ENCODE measurements at places on chromosomes 11 and 22.

DNA sequence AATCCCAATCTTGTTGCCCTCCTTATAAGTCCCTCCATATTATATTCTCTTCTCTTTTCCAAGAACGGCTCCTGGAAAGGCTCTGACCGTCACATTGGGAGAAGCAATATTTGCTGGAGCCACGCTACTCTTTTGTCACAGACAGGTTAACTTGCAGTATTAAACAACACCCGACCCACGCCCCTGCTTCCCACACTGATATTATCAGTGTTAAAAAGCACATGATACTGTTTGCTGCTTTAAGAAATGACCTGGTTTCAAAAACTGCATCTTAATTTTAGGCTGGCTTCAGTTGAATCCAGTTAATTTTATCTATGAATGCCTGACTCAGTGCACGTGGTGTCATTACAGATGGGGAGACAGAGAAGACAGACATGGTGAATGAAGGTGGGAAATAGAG lies 3.1 kb downstream of the FLI1 start:
- DNase-seq, result no peak

GRCh38 chr11:83480811-83481210 lies 194.6 kb upstream of the CCDC90B start:
- no peak for DNase-seq

DNA sequence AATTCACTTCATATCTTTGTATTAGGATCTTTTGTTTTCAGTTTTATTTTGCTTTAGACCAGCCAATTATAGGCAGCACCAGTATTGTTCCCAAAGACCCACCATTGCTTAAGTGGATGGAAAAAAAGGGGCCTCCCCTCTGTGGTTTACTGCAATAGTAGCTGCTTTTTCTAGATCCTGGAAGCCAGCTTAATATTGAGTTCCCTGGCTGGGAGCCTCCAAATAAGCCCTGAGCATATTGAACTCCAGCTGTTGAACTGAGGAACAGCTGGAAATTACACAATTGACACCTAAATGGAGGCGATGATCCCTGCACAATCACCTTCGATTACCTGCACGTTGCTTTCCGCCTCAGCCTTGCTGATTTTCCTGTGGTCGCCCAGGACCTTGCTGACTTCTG lies 576.0 kb downstream of the SOX6 start:
- no peak for DNase-seq

DNA sequence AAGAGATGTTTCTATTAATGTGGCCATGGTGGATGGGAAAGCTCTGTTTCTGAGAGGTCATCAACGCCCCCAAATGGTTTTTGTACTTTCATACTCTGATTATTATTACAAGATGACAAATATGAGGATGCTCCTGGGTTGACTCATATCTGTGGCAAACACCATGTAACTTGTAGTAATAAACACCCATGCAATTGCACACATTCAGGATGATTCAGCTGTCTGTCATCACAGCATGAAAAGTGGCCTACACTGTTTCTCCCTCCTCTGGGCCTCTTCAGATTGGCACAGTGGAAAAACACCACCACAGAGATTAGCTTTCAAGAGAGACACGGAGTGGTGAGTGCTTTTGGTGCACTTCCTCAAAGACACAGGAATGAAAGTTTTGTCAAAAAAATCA lies 85.4 kb downstream of the MTNR1B start:
- DNase-seq, result no peak

GRCh38 chr11:122627745-122628144 lies 27.8 kb upstream of the UBASH3B start:
- DNase-seq, result no peak

- DNase-seq, result no peak
Measured at GRCh38 chr11:74007691-74008372, 1.1 kb downstream of the UCP3 start.

- no peak for DNase-seq
Measured at GRCh38 chr11:65657426-65657825, 5.3 kb downstream of the RELA start.

DNA sequence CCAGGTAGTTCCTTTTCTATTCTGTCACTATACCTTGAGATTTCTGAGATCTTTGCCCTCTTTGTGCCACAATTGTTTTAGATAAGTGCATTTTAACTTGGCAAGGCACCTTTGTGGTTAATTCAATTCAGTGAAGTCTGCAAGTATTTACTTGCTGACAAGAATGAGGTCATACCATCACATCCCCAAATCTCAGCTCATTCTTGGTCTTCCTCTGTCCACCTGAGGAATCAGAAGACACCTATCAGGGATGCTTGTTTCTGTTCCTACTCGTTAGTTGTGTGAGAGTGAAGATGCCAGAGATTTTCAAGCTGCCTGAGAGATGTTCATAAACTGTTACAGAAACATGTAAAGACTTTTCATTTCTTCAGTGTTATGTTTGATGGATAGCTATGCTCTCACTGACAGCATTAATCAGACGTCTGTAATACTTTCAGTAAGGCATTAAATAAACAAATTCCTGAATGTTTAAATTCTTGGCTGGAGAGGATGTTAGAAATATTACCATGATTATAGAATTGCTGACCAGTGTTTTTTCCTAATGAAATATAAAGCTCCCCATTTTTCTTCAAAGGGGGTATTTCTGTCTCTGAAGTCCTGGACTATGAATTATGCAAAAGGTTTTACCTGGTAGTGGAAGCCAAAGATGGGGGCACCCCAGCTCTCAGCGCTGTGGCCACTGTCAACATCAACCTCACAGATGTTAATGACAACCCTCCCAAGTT lies 135.0 kb upstream of the MTNR1B start:
- no peak for DNase-seq

DNA sequence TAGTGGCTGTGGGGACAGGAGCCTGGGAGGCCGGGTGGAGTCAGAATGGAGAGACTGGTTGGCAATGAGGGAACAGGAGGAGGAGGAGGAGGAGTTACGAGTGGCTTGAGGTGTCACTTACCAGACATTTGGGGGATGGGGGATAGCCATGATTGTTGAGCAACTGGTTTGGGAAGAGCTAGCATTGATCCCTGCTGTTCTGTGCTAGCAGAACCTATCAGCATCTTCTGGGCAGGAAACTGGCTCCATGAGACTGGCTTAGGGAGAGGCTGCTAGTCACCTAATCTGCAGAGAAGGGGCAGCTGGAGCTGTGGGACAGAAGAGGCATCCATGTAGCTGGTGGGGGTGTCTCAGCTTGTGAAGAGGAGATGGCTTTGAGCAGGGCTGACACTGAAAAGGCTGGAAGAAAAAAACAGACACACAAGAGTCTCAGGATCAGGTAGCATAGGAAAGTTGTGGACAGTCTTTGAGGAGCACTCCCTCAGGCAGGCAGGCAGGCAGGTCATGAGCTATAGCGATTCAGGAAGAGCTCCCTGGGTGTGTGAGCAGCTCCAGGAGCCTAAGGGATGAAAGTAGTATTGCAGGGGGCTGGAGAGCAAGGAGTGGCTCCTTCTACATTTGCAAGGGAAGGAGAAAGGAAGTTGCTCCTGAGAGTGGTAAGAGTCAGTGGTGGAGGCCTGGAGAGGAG lies 22.3 kb downstream of the PIK3IP1 start:
- DNase-seq, result no peak

DNA sequence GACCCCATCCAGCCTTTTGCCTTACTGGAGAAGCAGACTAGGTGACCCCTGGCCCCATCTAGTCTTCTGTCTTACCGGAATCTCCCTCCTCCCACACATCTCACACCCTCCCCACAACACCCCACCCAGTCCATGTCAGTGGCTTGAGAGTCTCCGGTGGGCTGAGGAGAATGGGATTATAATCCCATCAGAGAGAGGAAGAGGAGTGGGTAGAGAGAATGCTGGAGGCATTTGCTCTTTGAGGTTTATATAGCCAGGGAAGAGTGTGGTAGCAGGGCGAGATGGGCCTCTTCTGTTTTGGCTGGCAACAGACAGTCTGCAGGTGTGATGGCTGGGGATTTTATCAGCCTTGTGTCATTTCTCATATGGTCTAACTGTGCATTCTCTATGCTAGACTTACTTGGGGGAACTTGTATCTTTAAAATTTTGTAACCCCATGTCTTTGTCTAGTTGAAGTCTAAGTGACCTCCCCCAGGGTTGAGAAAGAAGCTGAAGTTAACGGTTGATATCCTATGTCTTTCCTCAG lies 50.3 kb downstream of the GRAMD1B start:
- no peak for DNase-seq

DNA sequence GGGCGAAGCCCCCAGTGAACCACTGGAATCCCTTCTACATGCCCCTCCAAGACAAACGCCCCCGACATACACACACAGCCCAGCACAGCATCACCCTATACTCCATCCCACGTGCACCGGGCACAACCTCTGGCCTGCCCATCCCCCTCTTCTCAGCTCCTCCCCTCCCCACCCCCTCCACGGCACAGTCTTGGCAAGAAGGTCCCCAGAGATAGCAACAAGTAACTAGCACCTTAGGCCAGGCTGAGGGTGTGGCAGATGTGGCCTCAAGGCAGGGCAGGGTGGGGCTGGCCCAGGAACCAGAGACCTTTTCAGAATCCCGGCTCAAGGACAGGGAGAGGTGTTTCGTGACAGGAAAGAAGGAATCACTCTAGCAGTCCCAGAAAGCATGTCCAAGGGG lies 54.3 kb downstream of the CYTH4 start:
- no peak for DNase-seq

DNA sequence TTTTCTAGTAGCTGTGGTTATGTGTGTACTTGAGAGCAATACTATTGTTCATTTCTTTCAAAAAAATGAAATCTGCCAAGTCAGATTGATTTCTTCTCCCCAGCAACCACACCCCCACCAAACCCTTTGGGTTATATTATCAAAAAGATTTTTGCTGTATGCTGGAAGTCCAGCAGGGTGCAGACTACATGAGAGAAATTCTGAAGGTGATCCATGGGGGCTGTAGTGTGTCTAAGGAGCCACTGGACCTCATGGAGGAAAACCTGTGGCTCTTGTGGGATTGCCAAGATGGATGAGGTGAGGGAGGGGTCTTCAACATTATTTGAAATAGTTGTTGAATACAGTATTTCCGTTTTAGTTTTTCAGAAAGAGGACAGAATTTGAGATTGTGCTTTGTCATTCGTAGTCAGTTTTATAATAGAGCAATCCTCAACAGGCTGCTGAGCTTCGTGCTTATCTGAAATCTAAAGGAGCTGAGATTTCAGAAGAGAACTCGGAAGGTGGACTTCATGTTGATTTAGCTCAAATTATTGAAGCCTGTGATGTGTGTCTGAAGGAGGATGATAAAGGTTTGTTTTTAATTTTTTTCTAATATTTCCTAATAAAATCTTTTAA lies 3.1 kb downstream of the EIF3M start:
- no peak for DNase-seq

GRCh38 chr11:106493751-106494150 lies 416.3 kb downstream of the AASDHPPT start:
- no peak for DNase-seq

GRCh38 chr11:20193307-20193706 lies 33.0 kb upstream of the DBX1 start:
- DNase-seq, result no peak

DNA sequence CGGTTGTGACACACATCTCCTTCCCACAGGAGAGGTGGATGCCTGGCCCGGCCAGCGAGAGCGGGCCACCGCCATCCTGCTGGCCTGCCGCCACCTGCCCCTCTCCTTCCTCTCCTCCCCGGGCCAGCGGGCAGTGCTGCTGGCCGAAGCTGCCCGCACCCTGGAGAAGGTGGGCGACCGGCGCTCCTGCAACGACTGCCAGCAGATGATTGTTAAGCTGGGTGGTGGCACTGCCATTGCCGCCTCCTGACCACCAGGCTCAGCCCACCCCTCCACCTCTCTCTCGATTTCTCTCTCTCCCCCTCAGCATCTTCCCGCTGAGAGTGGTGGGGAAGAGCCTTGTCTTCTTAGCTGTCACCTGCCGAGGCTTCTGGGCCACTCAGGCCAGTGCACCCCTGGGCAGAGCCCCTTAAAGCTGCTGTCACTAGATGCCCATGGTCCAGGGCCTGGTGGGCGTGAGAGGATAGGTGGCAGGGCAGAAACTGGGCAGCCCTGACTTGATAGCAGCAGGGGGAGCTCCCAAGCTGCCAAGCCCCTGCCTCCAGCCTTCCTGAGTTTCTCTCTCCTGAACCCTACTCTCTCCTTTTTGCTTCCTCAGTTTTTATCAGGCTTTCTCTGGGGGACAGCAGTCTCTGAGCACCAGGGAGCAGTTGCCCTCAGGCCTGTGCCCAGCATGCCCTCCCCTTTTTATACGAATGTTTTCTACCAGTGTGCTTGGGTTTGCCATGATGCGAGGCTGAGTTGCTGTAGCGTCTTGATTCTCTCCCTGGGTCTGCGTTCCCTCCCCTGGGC lies 9.3 kb downstream of the SHISA8 start:
- DNase-seq, result no peak

- DNase-seq, result no peak
Measured at GRCh38 chr11:63609971-63610580, 4.2 kb downstream of the PLAAT3 start.

DNA sequence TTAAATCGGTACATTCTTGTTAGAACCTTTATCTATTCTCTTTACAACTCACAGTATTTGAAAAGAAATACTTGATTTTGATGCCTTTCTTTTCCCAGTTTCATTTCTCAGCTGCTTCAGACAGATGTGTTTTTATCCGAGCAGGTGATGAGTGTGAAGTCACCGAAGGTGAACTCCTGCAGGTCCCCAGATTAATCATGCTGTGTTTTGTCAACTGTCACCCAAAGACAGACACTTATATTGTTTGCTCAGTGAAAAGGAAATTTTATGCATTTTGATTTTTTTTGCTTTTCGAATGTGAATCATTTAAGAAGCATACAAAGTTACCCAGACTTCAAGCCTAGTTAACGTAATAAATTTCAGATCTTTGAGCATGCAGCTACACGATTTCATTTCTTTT lies 7.8 kb upstream of the TMPRSS13 start:
- no peak for DNase-seq

GRCh38 chr11:81207421-81208054 lies 1526.1 kb downstream of the FAM181B start:
- DNase-seq, result no peak

- DNase-seq, result no peak
Measured at GRCh38 chr22:30649430-30650007, 13.9 kb downstream of the SLC35E4 start.

DNA sequence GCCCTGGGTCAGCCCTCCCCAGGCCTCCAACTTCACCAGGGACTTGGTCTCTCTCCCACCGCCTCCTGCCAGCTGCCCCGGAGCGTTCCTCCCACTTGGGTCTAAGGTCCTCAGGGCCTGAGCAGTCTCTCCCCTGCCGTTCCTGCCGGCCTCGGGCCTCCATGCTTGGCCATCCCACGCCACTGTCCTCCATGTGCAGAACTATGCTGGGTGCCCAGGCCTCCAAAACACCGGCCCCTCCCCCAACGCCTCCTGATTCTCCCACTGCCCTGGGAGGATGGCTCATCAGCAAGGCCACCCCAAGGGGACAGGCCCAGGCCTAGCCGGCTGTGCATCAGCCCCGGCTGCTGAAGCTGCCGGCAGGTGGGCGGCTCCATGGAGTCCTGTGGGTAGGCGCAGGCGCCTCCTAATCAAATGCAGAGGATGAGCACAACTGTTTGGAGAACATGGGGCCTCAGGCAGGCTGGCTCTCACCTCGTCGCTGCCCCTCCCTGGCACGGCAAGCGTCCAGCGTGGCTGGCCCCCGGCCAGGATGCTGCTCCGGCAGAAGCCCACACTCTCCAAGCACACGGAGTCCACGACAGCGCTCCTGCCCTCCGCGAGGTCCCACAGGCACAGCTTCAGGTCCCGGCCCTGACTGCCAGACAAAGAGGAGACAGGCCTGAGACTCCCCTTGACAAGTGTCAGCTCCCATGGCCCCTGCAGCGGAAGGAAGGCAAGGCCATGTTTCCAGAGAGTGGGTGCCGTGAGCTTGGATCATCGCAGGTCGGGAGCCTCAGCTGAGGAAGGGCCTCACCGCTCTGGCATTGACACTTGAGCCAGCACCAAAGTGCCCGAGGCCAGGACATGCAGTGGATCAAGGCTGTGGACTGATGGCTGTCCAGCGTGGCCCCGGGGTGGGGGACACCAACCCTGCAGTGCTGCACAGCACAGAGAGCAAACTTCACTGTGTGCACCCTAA lies 42.6 kb downstream of the GNB1L start:
- DNase-seq, result no peak

All from hypothalamus (tissue), 51 donors.